Activated naive CD4-positive, alpha-beta T cell treated with anti-CD3 and anti-CD28 coated beads for 36 hours (primary cell): ENCODE measurements at places on chromosomes 16 and 17. TPM values are rescaled to one million over a fixed set of nuclear protein-coding genes. Genes with fewer than 3 reads are reported as not detected.

Gene CAVIN1
- total RNA-seq, result 0.67 TPM

GRCh38 chr17:49528966-49529365 is 33.9 kb downstream of the NGFR start:
- H3K36me3 ChIP-seq, result no peaks in the 10 kb centered on the region
- H3K4me1 ChIP-seq, result peaks cover under 1% of the 10 kb centered on the region
- no peak for DNase-seq
- H3K4me3 ChIP-seq, result no peak overlapping the region
- peaks cover 7% of the 10 kb centered on the region for H3K27me3 ChIP-seq
- no peak overlapping the region for H3K27ac ChIP-seq

Gene FA2H
- total RNA-seq, result not detected

Gene TMEM238L
- not detected for total RNA-seq

GRCh38 chr16:49698931-49699840 is 156.7 kb downstream of the ZNF423 start:
- DNase-seq, result no peak
- H3K27ac ChIP-seq, result no peak overlapping the region
- H3K4me1 ChIP-seq, result no peaks in the 10 kb centered on the region

Gene ABCA8
- not detected for total RNA-seq

DNA sequence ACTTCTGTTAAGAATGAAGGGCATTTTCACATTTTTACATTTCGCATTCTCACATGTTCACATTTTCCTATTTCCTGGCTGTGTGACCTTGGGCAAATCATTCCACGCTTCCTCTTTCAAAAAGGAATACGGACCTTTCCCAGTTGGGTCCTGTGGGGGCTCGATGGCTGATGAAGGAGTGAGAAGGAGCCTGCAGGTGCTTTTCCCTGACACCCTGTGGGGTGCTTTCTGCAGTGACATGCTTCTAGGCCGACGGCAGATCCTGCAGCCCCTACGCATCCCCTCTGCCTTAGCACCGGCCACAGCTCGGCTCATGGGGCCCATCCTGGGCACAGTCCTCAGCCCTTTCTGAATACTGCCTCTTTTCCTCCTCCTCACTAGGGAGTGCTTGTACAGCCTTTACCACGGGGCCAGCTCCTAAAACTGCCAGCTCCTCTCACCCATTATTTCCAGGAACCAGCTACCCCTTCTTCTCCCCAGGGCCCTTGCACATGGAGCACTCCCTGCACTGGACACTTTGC is 91.0 kb downstream of the FOXL1 start:
- H3K27me3 ChIP-seq, result peaks cover 6% of the 10 kb centered on the region
- H3K4me1 ChIP-seq, result peaks cover 12% of the 10 kb centered on the region
- H3K36me3 ChIP-seq, result no peaks in the 10 kb centered on the region

DNA sequence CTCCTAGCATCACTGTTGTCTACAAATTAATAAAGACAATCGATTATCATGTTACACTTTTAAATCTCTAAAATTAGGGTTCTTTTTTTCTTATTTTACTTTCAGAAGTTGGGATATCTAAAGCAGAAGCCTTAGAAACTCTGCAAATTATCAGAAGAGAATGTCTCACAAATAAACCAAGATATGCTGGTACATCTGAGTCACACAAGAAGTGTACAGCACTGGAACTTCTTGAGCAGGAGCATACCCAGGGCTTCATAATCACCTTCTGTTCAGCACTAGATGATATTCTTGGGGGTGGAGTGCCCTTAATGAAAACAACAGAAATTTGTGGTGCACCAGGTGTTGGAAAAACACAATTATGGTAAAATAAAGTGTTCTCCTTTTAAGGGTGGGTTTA is 2.4 kb downstream of the RAD51C start:
- peaks cover 27% of the 10 kb centered on the region for H3K36me3 ChIP-seq
- no peak overlapping the region for H3K27ac ChIP-seq
- DNase-seq, result no peak
- H3K4me1 ChIP-seq, result peaks cover 31% of the 10 kb centered on the region
- no peaks in the 10 kb centered on the region for H3K27me3 ChIP-seq
- no peak overlapping the region for H3K4me3 ChIP-seq

DNA sequence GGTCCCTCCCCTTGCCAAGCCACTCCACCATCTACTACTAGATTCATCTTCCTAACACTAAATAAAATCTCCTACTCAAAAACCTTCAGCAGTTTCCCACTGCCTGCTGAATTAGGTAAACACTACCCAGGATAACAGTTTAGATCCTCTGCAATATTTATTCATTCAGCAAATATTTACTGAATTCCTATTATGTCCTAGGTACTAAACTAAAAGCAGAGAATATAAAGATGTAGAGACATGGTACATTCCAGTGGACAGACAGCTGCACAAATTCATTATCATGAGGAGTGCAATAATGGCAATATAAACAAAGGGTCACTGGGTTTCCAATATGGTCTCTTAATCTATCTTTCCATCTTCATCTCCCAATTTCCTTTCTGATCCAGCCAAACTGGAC is 30.7 kb upstream of the HOXB13 start:
- H3K36me3 ChIP-seq, result no peaks in the 10 kb centered on the region
- no peak overlapping the region for H3K27ac ChIP-seq
- peaks cover 63% of the 10 kb centered on the region for H3K27me3 ChIP-seq
- DNase-seq, result no peak

Gene KRT38
- not detected for total RNA-seq

Gene TBC1D3L
- total RNA-seq, result 7.1 TPM

Gene LITAFD
- total RNA-seq, result not detected

DNA sequence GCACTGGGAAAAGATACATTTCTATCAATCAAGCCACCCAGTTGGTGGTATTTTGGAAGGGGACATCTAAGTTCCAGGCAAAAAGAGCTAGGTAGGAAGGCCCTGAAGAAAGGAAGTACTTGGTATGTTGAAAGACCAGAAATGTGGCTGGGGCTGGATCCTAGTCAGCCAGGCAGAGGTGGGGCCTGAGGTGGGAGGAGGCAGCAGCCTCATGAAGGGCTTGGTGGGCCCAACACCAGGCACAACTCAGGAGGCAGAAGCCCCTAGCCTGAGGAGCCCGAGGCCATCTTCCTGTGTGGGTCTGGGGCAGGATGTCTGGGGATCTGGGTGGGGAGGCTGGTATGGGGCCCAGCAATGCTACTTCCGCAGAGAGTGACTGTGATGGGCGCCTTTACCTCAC is 105.9 kb downstream of the SALL1 start:
- H3K27ac ChIP-seq, result no peak overlapping the region
- DNase-seq, result no peak
- H3K36me3 ChIP-seq, result no peaks in the 10 kb centered on the region

DNA sequence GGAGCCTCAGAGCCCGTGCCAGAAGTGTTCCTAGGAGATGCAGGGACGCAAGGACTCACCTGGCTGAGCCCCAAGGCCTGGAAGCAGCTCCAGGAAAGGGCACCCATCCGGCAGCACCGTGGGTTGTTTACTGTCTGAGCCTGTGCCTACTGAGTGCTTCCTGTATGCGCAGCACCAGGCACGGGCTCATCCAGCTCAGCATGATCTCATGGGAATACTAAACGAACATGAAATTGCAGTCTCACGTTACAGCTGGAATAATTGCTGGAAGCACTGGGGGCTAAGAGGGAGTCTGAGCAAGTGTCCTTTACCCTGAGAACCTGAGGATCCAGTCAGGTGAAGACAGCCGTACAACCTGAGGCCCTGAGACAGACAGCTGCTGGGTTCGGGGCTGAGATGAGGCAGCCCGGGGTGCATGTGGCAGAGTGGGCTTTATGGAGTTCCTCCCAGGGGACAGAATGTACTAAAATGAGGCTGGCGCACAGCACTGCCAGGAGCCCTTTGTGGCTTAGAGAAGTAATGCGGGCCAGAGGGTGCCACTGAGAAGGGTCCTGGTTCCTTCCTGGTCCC is 5.4 kb downstream of the CTRL start:
- H3K27me3 ChIP-seq, result no peaks in the 10 kb centered on the region
- peaks cover under 1% of the 10 kb centered on the region for H3K36me3 ChIP-seq
- peaks cover 10% of the 10 kb centered on the region for H3K4me1 ChIP-seq
- no peak overlapping the region for H3K4me3 ChIP-seq

Gene CES1
- not detected for total RNA-seq

Gene POLR3K
- total RNA-seq, result 40.9 TPM

GRCh38 chr16:22055881-22056280 is 36.5 kb upstream of the VWA3A start:
- H3K27me3 ChIP-seq, result no peaks in the 10 kb centered on the region
- no peak overlapping the region for H3K4me3 ChIP-seq
- DNase-seq, result no peak
- H3K4me1 ChIP-seq, result peaks cover 50% of the 10 kb centered on the region

DNA sequence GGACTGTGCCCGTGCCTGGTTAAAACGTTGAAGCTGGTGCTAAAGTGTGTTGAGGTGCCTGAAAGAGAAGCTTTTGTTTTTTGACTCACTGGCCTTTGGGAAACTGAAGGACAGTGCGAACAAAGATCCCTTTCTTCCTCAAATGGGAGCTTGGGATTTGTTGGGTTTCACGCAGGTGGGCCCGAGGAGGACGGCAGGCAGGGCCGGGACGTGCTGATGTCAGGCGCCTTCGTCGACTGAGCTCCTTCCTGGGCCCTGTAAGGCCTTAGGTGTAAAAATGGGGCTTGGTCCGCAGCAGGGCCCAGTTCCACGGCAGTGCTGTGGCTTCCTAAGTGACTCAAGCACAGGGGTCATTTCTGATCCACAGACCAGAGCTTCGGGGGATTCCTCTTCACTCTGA is 106.9 kb downstream of the BANP start:
- H3K4me3 ChIP-seq, result no peak overlapping the region
- H3K27ac ChIP-seq, result no peak overlapping the region
- H3K4me1 ChIP-seq, result no peaks in the 10 kb centered on the region
- no peak for DNase-seq

Gene CORO6
- total RNA-seq, result 24.8 TPM

Gene GID4
- total RNA-seq, result 6.0 TPM

DNA sequence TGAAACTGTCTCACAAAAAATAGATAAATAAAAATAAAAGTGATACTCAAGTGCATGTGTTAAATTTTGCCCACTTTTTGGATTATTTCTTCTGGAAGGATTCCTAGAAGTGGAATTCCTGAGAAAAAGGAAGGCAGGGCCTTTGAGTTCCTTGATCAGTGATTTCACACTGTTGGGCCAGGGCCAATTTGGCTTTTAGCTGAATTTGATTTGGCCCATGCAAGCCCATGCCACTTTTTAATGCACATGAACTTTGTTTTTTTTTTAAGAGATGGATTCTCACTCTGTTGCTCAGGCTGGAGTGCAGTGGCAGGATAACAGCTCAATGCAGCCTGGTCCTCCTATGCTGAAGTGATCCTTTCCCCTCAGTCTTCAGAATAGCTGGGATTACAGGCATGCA is 96.3 kb downstream of the TNFRSF13B start:
- H3K27me3 ChIP-seq, result no peaks in the 10 kb centered on the region
- H3K4me3 ChIP-seq, result no peak overlapping the region
- H3K4me1 ChIP-seq, result no peaks in the 10 kb centered on the region
- H3K36me3 ChIP-seq, result no peaks in the 10 kb centered on the region
